ENCODE measurements at places on chromosomes 11 and 22.

DNA sequence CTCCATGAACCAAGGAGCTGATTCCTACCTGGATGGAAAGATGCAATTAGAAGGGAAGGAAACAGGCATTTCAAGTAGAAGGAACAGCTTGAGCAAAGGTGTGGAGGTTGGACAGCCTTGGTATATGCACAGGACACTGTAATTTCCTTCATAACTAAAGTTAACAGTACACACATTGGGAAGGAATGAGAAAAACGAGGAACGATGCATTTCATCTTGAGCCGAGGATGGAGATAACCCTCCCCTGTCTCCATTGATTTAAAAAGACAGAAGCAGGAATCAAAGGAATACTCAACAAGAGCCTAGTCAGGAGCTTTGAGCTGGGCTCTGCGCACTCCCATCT, 2.3 kb upstream of the PRG2 start:
- DNase-seq: no peak

DNA sequence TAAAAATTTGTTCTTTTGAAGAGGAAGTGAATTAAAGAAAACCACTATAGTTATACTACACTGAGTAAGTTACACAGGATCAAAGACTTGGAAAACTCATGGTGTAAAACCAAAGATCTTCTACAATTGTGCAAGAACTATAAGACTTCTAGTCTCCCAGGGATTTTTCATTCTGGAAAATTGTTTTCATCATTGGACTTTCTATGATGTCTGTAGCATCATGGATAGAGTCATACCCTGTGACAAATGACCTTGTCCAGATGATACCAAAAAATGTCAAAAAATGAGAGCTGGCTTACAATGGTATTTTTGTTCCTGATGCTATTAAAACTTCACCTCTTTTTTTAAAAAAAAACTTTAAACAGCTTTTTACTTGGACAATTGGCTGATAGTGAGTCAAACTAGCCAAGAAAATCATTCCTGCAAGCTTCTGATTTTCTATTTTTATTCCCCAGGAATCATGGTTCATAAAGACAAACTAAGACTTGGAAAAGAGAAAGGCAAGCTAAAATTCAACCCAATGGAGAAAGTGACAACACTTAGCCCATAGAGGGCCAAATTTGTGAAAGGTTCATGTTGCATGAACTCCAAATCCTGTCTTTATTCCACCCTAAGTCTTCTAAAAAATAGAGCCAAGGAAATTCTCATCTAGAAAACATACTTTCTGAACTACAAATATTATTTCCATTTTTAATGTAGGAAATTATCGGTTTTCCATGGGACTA, 30.7 kb downstream of the ME3 start:
- DNase-seq: no peak

GRCh38 chr11:129743112-129743815, 72.4 kb upstream of the TMEM45B start:
- no peak for DNase-seq

GRCh38 chr11:116059919-116060318, 555.7 kb upstream of the CADM1 start:
- no peak for DNase-seq

DNA sequence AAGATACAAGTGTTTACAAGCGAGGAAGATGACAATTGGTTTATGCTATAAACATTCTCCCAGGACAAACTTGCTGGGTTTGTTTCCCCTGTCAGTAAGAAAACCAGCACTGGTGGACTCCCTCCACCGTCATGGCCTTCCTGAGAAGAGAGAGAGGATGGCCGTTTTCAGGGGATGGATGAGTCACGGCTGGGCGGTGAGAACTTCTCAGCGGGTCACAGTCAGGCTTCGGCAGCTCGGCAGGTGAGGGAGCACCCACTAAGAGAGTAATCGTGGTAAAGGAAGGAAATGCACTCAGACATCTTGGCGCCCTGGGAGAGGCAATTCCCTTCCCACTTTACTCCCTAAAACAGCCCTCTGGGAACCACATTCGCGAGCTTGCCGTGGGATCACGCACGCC, 83.9 kb downstream of the NCAM1 start:
- no peak for DNase-seq

GRCh38 chr11:45830596-45830995, 16.7 kb upstream of the CRY2 start:
- DNase-seq: no peak

GRCh38 chr11:2762451-2762850, 62.7 kb upstream of the KCNQ1OT1 start:
- DNase-seq: no peak

DNA sequence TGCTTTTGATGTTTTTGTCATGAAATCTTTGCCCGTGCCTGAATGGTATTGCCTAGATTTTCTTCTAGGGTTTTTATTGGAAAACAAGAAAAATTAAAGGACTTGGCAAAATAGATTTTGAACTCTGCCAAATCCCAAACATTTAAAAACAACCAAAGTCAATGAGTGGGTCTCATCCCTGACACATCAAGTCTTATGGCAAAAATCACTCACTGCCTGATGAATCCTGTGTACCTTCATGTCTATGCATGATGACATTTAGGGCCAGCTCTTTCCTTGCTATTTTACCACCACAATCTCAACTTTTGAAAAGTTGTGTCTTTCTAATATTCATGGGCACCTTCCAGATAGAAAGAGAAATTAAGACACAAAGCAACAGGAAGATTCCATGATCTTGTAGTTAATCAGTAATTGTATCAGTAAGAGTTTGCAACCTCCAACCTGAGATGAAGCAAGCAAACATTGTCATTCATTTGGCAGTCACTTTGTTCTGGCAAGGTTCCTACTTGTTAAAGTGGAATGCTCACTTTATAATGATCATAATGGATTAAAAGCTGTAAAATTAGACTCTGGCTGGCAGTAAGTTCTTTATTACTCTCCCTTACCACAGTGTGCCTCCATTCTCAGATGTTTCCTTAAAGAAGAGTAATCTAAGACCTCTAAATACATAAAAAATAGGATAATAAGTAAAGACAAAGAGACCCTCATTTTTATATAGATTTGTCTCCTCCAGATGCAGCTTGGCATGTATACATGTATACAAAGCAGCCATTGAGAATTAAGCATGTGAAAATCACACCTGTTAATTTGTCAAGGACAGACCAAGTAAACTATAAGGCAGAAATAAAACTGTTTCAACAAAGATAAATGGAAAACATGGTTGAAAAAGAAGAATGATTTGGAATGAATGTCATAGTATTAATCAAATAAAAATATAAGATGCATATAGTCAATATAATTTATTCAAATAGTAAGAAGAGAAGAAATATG, 51.6 kb downstream of the ETS1 start:
- DNase-seq: no peak

DNA sequence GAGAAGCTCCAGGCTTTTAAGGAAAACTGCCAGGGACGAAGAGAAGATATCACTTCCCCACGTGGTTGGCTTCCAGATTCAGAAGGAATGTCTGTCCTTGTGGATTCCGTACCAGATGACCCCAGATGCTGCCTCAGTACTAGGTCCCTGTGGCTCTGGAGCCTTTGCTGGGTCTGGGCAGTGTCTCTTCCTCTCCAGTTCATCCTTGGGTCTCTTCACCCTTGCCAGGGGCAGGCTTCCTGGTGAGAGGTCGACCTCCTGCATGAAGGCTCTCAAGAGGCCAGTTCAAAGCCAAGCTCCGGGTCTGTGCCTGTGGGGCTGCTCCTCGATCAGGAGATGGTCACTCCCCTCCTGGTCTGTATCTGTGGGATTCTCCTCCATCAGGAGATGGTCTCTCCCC, 74.7 kb upstream of the B3GAT1 start:
- no peak for DNase-seq

DNA sequence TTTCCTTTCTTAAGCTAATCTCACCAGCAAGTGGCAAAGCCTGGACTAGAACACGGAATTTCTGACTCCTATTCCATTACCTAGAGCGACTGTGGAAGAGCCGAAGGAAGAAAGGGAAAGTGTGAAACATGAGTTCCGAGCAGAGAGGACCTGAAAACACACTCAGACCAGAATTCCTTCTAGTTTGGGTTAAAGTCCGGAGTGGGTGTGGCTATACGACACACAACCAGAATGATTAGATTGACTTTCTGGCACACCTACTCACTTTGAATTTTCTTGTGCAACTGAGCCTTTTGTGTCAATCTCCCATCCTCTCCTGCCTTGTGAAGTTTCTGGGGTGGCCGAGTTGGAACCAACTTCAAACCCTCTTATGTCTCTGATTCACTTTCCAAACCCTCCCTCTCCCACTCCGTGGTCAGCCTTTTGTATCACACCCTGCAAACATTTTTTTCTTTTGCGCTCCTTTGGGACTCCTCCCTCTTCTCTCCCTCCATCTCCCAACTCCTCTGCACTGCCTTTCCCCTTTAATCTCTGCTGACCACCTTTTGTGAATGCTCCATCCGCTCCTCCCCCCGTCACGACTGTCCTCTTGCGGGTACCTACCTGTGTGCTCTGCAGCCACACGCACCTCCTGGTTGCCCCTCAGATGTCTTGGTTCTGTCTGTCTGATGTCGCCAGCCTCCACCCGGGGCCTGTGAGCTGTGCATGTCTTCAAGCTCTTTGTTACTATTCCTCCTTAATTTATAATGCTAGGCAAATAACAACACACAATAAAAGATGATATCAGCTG, 86.3 kb upstream of the BLID start:
- peak; percentile 92 for DNase-seq

DNA sequence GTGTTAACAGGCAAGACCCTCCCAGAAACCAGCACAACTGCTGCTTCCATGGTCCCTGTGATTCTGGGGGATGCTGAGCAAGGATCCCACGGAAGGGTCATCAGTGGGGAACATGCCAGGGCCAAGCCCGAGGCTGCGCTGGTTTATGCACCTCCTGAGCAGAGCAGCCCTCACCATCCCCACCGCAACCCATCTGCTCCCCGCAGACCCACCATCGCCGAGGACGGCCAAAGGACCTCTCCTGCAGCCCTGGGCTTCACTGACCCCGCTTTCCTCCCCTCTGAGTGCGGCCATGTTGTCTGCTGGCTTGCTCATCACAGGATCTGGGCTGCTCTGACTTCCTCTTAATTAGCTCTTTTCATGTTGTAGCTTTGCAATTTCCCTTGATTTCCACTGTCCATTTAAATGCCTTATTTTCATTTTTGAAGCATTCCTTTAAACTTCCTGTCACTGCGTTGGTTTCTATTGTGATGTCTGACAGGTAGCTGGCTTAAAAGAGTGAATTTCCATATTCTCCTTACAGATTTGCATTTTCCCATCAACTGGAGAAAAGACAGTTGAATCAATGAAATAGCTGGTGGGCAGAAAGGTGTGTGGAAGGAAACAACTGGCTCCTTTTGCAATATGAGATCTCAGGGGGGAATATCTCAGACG, 14.9 kb downstream of the TP53AIP1 start:
- no peak for DNase-seq

GRCh38 chr11:2989551-2989950, 2.6 kb downstream of the NAP1L4 start:
- DNase-seq: no peak

DNA sequence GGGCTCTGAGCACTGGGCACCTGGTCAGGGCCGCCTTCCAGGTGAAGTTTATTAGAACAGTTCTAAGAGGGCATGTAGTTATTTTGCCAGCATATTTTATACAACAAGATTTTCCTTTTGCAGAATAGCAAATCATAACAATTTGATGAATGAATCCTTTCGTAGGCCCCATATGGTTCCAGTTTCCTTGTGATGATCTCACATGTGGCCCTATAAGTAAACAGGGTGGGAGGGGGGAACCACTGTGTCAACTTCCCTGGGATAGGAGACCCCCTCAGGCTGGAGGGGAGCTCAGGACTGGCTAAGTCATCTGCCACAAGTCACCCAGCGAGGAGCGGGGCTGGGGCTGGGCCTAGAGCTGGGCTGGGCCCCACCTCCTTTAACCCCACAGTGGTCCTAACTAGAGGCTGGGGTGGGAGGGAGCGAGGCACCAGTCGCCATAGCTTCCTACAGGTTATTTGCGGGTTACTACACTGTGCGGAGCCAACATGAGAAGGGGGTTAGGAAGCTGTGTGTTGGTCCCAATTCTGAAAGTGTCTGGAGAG, 4.2 kb downstream of the FBLN1 start:
- peak; percentile 43 for DNase-seq

DNA sequence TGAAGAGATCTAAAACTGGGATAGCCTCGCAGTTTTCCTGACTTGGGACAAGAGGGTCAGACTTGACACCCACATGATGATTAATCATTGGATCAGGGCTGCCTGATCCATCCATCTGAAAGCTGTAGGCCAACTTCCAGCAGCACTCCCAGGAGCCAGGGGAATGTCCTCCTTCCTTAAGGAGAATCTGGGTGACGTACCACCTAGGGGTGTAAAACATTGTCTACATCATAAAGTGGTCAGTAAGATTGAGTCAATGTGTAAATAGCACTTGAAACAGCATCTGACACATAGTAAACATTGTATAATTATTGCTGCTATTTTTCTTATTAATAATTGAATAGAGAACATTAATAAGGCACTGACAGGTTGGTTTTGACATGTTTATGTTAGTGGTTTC, 392.8 kb downstream of the JRKL start:
- DNase-seq: no peak

GRCh38 chr11:92735039-92735438, 234.4 kb upstream of the MTNR1B start:
- DNase-seq: no peak

DNA sequence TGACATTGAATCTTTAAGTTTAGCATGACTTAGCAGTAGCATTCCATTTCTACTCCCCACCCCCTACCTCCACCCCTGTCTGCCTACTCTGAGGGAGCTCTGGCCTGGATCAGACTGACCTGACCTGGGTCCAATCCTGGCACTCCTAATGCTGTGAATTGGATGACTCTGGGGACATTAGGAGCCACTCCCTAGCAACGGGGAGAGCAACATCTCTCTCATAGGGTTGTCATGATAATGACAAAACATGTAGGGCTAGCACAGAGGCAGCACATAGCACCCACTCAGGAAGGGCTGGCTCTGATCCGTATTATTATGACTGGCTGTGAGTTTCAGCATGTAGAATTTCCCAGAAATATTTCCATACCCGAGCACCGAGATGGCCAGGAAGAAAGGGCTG, 40.5 kb downstream of the CABIN1 start:
- DNase-seq: no peak

GRCh38 chr11:69670158-69670845, 4.9 kb downstream of the LTO1 start:
- DNase-seq: peak; percentile 78

DNA sequence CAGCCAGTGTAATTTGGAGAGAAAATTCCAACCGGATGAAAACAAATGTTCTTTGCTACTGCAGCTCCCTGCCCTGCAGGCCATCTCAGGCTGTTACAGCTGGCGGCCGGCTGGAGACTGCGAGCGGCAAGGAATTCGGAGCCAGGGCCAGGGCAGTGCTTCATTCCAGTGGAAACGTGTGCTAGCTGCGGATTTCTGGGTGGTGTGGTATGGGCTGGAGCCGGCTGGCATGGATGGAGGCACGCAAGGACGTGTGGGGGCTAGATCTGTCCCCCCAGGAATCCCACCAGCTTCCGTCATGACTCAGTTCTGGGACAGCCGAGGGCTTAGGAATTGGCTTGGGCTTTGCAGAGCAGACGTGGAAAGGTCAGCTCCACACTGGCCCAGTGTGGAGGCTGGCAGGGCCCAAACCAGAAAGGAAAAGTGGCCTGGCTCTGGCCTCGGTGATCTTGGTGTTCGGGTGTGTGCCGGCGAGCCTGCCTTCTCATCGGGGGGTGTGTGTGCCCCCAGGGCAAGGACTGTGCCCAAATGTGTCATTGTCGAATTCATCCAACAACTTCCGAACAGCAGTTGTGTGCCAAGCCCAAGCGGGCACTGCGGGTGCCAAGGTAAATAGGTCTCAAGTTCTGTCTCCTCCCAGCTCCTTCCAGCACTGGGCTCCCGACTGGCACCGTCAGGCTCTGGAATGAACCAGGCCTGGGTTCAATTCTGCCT, 48.1 kb upstream of the SHISAL1 start:
- DNase-seq: peak; percentile 65

GRCh38 chr11:126059238-126059781, 3.4 kb downstream of the CDON start:
- no peak for DNase-seq
